ENCODE measurements at places on chromosomes 1 and 21.

DNA sequence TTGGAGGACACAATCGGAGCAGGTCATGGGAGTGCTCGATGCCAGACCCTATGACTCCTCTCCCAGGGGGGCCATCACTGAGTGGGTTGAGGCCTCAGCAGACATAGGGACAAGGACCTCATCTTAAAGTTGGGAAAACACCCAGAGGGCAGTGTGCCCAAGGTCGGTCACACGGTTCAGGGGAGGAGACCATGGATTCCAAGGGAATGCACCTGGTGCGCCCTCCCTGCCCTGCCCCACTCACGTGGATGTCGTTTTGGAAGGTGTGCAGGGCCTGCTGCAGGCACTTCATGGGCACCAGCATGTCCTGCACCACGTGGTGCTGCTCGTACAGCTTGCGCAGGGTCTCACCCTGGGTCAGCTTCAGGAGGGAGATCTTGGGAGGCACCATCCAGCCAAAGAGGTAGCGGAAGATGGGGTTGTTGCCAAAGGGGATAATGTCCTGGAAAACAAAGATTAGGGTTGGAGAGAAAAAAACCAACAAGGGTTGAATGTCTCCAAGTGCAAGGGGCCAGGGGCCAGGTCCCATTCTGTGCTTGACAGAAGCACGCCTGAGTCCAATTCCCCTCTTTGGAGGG lies 33.1 kb downstream of the DHCR24 start:
- DNase-seq, result no peak

- DNase-seq, result no peak
Measured at GRCh38 chr1:181089017-181089675, 646 bp downstream of the IER5 start.

GRCh38 chr1:160022330-160023310 lies 9.2 kb downstream of the PIGM start:
- no peak for DNase-seq

- no peak for DNase-seq
Measured at GRCh38 chr1:228035844-228036243, 29.0 kb downstream of the WNT3A start.

DNA sequence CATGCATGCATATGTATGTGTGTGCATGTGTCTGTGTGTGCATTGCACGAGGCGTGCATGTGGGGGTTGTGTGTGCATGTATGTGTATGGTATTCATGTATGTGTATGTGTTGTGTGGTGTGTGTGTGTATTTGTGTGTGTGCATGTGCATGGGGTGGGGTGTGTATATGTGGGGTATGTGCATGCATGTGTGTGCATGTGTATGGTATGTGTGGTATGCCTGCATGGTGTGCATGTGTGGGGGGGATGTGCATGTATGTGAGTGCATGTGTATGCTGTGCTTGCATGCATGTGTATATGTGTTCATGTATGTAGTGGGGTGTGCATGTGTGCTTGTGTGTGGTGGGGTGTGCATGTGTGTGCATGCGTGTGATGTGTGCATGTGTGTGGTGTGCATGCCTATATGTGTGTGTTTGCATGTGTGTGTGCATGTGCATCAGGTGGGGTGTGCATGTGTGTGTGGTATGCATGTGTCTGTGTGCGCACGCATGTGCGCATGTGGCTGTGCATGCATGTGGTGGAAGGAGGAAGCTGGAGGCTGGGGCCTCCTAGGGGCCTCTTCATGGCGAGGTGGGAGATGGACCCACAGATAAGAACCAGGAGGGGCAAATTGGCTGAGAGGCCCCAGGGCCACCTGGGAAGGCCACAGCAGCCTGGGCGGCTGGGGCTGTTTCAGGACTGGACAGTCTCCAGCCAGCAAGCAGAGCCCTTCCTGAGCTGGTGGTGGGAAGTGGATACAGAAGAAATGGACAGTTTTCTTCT lies 35.9 kb upstream of the ARF1 start:
- no peak for DNase-seq

- no peak for DNase-seq
Measured at GRCh38 chr1:2542246-2542915, 12.3 kb upstream of the HES5 start.

DNA sequence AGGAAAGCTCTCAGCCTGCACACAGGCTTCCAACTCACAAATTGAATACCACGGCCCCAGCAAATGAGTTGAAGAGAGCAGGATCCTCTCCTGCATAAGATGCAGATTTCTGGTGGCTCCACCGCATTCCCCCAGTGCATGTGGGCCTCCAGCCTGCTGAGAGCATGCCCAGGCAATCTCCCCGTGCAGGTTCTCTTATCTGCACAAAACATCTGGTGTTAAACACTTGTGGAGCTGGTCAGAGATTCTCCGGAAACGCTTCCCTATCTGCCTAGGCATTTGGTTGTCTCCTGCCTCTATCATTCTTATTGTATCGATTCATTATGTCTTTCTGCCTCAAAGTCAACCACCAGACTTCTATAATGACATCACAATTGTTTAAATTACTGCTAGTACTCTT lies 1349.0 kb upstream of the B3GALT2 start:
- no peak for DNase-seq

DNA sequence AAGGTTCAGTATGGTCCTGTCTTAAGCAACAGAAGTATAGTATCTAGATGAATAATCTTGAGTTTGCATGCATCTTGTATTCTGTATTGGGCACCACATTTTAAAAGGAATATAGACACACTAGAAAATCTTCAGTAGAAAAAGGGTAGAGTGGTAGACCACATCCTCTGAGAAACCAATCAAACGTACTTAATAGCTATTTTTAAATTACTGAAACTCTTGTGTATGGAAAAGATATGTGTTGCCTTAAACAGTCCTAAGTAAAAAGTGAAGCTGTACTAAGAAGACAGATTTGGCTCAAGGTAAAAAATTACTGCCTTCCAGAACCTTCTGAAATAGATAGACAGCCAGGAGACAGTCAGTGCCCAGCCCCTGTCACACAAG lies 3.1 kb downstream of the CTXND2 start:
- DNase-seq, result no peak

DNA sequence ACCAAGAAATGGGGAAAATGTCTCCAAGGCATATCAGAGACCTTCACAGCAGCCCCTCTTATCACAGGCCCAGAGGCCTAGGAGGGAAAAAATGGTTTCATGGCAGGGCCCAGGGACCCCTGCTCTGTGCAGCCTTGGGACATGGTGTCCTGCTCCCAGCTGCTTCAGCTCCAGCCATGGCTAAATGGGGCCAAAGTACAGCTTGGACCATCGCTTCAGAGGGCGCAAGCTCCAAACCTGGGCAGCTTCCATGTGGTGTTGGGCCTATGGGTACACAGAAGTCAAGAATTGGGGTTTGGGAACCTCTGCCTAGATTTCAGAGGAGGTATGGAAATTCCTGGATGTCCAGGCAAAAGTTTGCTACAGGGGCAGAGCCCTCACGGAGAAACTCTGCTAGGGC lies 282.4 kb upstream of the BEND5 start:
- DNase-seq, result no peak

GRCh38 chr1:938088-938683 lies 14.5 kb downstream of the SAMD11 start:
- DNase-seq, result no peak

GRCh38 chr1:3746830-3747521 lies 5.3 kb upstream of the CCDC27 start:
- no peak for DNase-seq

DNA sequence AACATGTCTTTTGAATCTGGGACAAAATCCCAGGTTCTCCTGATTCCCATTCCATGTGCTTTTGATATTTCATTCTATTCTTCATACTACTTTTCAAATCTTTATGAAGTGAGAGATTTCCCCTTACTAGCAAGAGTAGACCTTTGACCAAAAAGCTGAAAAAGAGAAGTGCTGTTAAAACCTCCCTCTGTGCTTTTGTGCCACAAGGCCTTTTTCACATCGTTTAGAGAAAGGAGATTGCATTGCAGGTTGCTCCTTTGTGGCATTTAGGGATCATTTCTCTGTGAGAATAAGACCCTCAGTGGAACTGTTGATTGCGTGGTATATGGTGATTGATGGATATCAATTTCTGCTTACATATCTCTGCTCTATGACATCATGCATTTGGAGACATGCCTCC lies 148.8 kb downstream of the TGFB2 start:
- DNase-seq, result no peak

DNA sequence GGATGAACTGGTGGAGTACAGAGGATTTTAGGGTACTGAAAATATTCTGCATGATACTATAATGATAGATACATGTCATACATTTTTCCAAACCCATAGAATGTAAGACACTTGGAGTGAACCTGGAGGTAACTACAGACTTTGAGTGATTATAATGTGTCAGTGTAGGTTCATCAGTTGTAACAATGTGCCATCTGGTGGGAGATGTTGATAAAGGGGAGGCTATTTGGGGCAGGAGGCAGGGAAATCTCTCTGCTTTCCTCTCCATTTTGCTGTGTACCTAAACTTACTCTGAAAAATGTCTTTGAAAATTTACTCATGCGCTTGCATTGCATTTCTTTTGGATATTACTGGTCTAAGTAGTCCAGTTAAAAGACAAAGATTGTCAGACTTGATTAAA lies 35.2 kb downstream of the PTBP2 start:
- DNase-seq, result no peak

DNA sequence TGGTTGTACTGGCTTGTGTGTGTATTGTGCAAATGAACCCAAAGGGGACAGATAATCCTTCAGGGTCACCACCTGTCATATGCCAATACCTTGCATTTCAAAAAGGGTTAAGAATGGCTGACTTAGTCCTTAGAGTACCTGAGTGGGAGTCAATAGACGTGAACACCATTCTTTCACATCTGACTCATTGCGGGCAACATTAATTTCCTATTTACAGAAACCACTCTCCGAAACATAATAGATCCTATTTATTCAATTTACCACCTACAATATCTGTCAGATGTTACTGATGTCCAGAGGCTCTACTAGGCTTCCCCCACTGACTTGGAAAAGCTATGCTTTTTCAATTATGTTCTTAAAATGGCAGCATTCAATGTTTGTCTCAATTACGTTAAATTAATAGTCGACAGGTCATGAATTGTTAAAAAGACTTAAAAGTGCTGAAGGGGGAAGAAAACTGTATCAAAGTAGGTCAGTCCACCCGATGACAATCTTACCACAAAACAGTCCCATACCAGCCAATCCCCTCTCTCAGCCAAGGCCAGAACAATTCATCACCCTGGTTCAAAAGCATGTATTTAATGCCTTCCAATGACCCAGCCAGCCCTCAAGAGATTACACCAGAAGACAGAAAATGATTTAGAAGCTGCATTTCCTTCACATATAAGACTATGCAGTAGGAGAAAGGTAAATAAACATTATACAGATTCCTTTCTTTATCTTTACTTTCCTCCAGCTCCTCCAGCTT lies 48.6 kb upstream of the PLA2G2C start:
- DNase-seq, result no peak

GRCh38 chr1:97138515-97139032 lies 417.0 kb downstream of the PTBP2 start:
- DNase-seq, result no peak

DNA sequence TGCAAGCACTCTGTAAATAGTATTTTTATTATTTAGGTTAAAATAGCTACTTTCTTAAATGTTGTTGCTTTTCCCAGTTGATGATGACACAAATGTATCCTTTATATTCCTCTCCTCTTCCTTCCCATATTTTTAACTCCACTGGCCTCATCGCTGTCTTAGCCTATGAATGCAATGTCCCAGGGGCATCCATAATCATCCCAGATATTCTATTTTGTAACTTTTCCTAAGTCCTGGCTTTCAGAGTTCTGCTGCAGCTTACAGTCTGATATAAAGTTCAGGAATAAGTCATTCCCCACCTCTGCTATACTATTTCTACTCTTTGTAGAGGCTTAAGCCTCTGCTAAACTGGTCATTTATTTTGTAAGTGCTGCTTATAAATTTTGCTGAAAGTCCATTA lies 58.3 kb downstream of the ASTN1 start:
- DNase-seq, result no peak

DNA sequence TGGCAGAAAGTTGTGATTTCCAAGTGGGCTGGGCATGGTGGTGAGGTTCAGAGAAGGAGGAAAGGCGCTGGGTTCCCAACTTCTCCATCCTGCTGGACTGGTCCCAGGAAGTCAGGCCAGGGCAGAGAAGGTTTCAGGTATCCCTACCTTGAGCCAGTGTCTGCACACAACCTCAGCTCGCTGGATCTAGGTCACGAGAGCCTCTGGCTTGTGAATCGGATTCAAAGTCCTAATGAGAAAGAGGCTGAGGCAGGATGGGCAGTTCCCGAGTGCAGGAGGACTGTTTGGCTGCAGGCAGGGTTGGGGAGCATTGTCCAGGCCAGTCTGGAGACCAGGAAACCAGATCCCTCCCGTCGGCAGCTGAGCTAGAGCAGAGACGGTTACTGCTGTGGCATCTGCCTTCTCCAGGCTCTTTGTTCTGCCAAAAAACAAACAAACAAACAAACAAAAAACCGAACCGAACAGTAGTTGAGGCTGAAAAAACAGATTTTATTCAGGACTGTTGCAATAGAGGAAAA lies 19.5 kb upstream of the IGSF21 start:
- DNase-seq, result no peak

- DNase-seq, result no peak
Measured at GRCh38 chr21:45893740-45894449, 87.7 kb upstream of the COL6A1 start.

Data from NCI-H187 (cell line).